Sigmoid colon (tissue), 7 donors: ENCODE measurements at places on chromosomes 13 and 19. TPM values are rescaled to one million over a fixed set of nuclear protein-coding genes. Genes with fewer than 3 reads are reported as not detected.

The ARHGEF18 gene
- 20.4 TPM for total RNA-seq

The ZNF653 gene
- 8.6 TPM for total RNA-seq

The IL27RA gene
- 1.4 TPM for total RNA-seq

The CGB8 gene
- not detected for total RNA-seq

The TSEN34 gene
- total RNA-seq: 41.5 TPM

- no peak overlapping the region for H3K4me3 ChIP-seq
- H3K4me1 ChIP-seq: peaks cover 12% of the 10 kb centered on the region
- no peak for DNase-seq
- peaks cover 61% of the 10 kb centered on the region for H3K36me3 ChIP-seq
Measured at GRCh38 chr13:29513981-29514719, 81.3 kb downstream of the SLC7A1 start.

GRCh38 chr19:43564800-43565199 is 10.5 kb downstream of the XRCC1 start:
- no peak for DNase-seq
- no peaks in the 10 kb centered on the region for H3K36me3 ChIP-seq
- H3K27me3 ChIP-seq: no peaks in the 10 kb centered on the region
- H3K4me3 ChIP-seq: no peak overlapping the region

DNA sequence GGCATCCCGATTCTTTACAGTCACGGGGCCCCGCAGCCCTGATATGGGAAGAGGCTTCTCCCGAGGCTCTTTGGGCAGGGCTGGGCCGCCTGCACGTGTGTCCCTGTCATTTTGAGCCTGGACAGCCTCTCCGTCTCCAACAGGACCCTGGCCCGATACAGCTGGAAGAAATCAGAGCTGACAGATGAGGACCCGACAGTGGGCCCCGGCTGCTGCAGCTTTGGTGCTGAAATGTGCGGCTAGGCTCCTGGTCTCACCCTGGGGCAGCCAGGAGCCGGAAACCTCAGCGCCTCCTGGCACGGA is 3.2 kb downstream of the PIAS4 start:
- H3K36me3 ChIP-seq: peaks cover 12% of the 10 kb centered on the region
- H3K4me1 ChIP-seq: peaks cover 83% of the 10 kb centered on the region
- no peak overlapping the region for H3K4me3 ChIP-seq
- DNase-seq: no peak
- no peaks in the 10 kb centered on the region for H3K27me3 ChIP-seq

- no peaks in the 10 kb centered on the region for H3K27me3 ChIP-seq
- H3K36me3 ChIP-seq: no peaks in the 10 kb centered on the region
- no peak overlapping the region for H3K27ac ChIP-seq
- DNase-seq: no peak
- peaks cover 9% of the 10 kb centered on the region for H3K4me1 ChIP-seq
- no peak overlapping the region for H3K4me3 ChIP-seq
Measured at GRCh38 chr13:74329962-74330361, 195.8 kb upstream of the KLF12 start.

DNA sequence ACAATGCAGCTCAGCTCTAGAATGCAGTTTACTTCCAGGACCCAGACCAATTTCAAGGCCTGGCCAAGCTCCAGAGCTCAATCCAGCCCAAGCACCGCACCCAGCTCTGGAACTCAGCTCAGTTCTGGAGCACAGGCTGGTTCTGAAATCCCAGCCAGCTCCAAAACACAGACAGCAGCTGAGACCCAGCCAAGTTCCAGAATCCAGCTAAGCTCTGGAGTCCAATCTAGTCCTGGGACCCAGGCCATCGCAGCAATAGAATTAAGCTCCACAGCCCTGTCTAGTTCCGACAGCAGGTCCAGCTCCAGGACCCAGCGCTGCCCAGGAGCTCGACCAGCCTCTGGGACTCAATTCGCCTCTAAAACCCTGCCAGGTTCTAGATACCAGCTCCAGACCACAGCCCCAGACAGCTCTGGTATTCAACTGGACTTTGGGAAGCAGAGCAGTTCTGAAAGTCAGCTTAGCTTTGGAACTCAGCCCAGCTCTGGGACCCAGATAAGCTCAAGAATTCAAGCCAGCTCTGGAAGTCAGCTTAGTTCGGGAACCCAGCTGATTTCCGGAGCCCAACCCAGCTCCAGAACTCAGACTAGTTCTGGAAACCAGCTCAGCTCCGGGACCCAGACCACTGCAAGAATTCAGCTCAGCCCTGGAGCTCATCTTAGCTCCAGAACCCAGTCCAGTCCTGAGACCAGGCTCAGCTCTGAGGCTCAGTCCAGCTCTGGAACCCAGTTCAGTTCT is 6.8 kb downstream of the GIPC3 start:
- H3K27ac ChIP-seq: no peak overlapping the region
- H3K27me3 ChIP-seq: no peaks in the 10 kb centered on the region
- H3K4me1 ChIP-seq: peaks cover 3% of the 10 kb centered on the region
- H3K36me3 ChIP-seq: no peaks in the 10 kb centered on the region
- H3K4me3 ChIP-seq: no peak overlapping the region

- no peak overlapping the region for H3K27ac ChIP-seq
- no peaks in the 10 kb centered on the region for H3K36me3 ChIP-seq
- no peak overlapping the region for H3K4me3 ChIP-seq
- H3K4me1 ChIP-seq: no peaks in the 10 kb centered on the region
- no peak for DNase-seq
Measured at GRCh38 chr13:79999601-80000000, 341.3 kb downstream of the SPRY2 start.

DNA sequence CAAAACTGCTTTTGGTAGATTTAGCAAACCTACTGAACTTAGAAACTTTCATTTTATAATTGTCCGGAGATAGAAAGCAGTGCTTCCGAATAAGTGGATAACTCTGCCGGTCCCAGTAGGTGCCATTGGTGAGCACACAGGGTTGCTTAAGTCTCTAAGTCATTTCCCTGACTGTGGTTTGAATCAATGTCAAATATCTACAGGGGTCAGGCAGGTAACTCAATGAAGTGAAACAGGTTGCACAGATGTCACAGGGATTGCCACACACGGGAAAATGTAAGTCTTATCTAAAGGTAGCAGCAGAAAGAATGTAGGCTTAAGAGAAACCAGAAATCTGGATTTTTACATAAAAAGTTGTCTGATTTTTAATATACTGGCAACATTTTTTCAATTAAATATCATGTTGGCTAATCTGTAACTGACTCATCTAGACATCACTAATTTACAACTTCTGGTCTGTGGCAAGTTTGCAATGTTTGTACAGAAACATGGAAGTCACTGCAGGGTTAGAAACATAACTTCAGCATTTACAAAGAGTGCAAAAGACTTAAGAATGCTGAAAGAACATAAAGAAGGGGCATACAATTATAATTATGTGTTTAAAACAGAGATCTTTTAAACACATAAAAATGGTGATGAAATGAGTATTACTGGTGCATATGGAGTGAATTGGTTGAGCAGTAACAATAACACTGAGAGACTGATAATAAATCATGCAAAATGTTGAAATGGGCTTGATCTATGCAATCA is 14.3 kb upstream of the LRRC63 start:
- DNase-seq: no peak
- no peak overlapping the region for H3K4me3 ChIP-seq
- H3K36me3 ChIP-seq: no peaks in the 10 kb centered on the region
- H3K27ac ChIP-seq: no peak overlapping the region
- no peaks in the 10 kb centered on the region for H3K27me3 ChIP-seq
- no peaks in the 10 kb centered on the region for H3K4me1 ChIP-seq

- no peak for DNase-seq
- no peaks in the 10 kb centered on the region for H3K27me3 ChIP-seq
- no peaks in the 10 kb centered on the region for H3K4me1 ChIP-seq
- no peak overlapping the region for H3K27ac ChIP-seq
- no peak overlapping the region for H3K4me3 ChIP-seq
Measured at GRCh38 chr19:46107371-46107770, 17.1 kb downstream of the IGFL3 start.

DNA sequence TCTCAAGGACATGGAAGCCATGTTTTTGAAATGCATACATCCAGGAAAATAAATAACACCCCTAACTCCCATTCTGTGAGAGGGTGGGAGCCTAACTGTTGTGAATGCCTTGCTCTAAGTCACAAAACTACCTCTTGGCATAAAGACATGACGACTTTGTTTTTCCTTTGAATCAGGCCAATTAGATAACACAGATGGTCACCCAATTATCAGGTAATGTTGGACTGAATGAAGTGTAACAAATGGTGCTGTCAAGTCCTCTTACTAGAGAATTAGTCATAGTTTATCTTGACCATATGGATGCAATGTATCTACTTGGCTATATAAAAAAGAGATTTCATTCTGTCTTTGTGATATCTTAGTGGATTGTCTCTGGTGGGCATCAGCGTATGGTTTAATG is 553.6 kb upstream of the ATXN8OS start:
- no peak overlapping the region for H3K27ac ChIP-seq
- no peak for DNase-seq
- no peak overlapping the region for H3K4me3 ChIP-seq
- no peaks in the 10 kb centered on the region for H3K36me3 ChIP-seq
- H3K4me1 ChIP-seq: no peaks in the 10 kb centered on the region
- no peaks in the 10 kb centered on the region for H3K27me3 ChIP-seq

DNA sequence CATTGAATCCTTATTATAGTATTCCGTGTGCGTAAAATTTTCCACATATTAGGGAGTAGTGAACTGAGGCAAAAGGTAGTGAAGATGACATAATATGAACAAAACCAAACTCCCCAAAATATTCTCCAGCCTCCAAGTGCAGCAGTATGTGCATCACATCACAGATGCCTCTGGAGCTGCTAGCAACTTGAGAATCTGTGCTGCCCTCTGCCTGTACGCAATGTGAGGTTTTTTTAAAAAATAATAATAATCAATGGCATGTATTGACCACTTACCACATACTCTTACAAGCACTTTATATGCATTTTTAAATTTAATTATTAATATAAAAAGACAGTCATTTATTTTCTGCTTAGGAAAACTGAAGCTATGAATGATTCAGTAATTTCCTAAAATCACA is 583.0 kb upstream of the SPRY2 start:
- H3K4me3 ChIP-seq: no peak overlapping the region
- H3K27me3 ChIP-seq: no peaks in the 10 kb centered on the region
- DNase-seq: no peak
- no peak overlapping the region for H3K27ac ChIP-seq
- no peaks in the 10 kb centered on the region for H3K36me3 ChIP-seq
- no peaks in the 10 kb centered on the region for H3K4me1 ChIP-seq

DNA sequence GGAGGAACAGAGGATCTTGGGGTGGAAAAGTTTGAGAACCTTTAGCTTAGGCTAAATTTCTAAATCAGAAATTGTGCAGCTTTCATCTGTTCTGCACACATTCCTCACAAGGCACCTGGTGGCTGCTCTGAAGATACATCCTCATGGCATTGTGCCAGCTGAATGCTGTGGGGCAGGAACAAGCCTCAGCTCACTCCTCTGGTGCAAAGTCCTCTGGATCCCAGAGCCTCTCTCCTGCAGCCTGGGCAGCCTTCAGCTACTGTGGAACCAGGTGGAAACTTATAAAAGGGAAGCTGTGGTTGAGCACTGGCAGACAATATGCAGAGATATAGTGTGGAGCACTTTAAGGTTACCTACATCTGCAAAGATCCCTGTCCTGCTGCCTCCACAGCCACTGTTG is 72.3 kb downstream of the KCTD12 start:
- DNase-seq: no peak
- H3K4me3 ChIP-seq: no peak overlapping the region
- peaks cover 11% of the 10 kb centered on the region for H3K4me1 ChIP-seq
- no peaks in the 10 kb centered on the region for H3K27me3 ChIP-seq

GRCh38 chr13:77513719-77514335 is 21.7 kb upstream of the SCEL start:
- peaks cover 5% of the 10 kb centered on the region for H3K4me1 ChIP-seq
- H3K4me3 ChIP-seq: no peak overlapping the region
- H3K36me3 ChIP-seq: no peaks in the 10 kb centered on the region
- no peak overlapping the region for H3K27ac ChIP-seq
- H3K27me3 ChIP-seq: no peaks in the 10 kb centered on the region
- DNase-seq: no peak

DNA sequence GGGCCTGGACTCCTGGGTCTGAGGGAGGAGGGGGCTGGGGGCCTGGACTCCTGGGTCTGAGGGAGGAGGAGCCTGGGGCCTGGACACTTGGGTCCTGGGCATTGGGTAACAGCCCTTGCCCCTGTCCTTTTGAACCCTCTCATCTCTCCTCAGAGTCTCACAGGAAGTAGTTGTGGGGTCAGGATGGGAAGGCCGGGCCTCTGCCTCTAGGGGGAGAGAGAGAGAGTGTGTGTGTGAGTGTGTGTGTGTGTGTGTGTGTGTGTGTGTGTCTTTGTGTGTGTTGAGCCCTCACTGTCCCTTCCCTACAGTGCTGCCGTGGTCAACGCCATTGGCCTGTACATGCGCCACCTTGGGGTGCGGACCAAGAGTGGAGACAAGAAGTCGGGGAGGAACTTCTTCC is 10.9 kb downstream of the ARHGEF1 start:
- DNase-seq: no peak
- H3K4me1 ChIP-seq: no peaks in the 10 kb centered on the region
- H3K27me3 ChIP-seq: no peaks in the 10 kb centered on the region
- H3K27ac ChIP-seq: no peak overlapping the region
- no peak overlapping the region for H3K4me3 ChIP-seq

- no peak for DNase-seq
- no peak overlapping the region for H3K4me3 ChIP-seq
- H3K36me3 ChIP-seq: peaks cover 25% of the 10 kb centered on the region
- no peaks in the 10 kb centered on the region for H3K4me1 ChIP-seq
- H3K27me3 ChIP-seq: no peaks in the 10 kb centered on the region
- H3K27ac ChIP-seq: no peak overlapping the region
Measured at GRCh38 chr19:42198676-42199439, 18.6 kb downstream of the DEDD2 start.

GRCh38 chr13:100069278-100069677 is 19.6 kb upstream of the PCCA start:
- no peaks in the 10 kb centered on the region for H3K27me3 ChIP-seq
- no peak for DNase-seq
- no peaks in the 10 kb centered on the region for H3K4me1 ChIP-seq

GRCh38 chr13:112603641-112604225 is 15.8 kb upstream of the TUBGCP3 start:
- H3K4me1 ChIP-seq: peaks cover 12% of the 10 kb centered on the region
- H3K27me3 ChIP-seq: no peaks in the 10 kb centered on the region
- H3K4me3 ChIP-seq: no peak overlapping the region
- no peaks in the 10 kb centered on the region for H3K36me3 ChIP-seq
- H3K27ac ChIP-seq: no peak overlapping the region
- no peak for DNase-seq

DNA sequence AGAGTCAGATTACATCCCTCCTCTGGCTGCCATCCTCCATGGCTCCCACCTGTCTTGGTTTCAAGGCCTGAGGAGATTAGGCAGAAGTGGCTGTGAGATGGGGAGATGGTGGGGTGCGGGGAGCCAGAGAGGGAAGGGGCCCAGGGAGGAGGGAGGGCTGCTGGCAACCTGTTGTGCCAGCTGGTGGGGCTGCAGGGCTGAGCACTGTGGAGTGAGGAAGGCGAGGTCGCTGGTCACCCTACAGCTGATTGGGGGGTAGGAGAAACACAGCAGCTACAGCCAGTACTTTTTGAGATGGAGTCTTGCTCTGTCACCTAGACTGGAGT is 48.3 kb downstream of the CD320 start:
- no peaks in the 10 kb centered on the region for H3K27me3 ChIP-seq
- DNase-seq: peak; percentile 47
- H3K4me3 ChIP-seq: no peak overlapping the region
- H3K4me1 ChIP-seq: no peaks in the 10 kb centered on the region
- H3K36me3 ChIP-seq: peaks cover 20% of the 10 kb centered on the region

- H3K4me3 ChIP-seq: no peak overlapping the region
- H3K27me3 ChIP-seq: no peaks in the 10 kb centered on the region
- H3K4me1 ChIP-seq: peaks cover 41% of the 10 kb centered on the region
- H3K27ac ChIP-seq: no peak overlapping the region
Measured at GRCh38 chr19:43560687-43561086, 14.6 kb downstream of the XRCC1 start.

- no peak for DNase-seq
- no peaks in the 10 kb centered on the region for H3K36me3 ChIP-seq
- H3K4me3 ChIP-seq: peak overlapping the region; percentile 76
- H3K27ac ChIP-seq: peak overlapping the region; percentile 98
- no peaks in the 10 kb centered on the region for H3K27me3 ChIP-seq
- peaks cover 39% of the 10 kb centered on the region for H3K4me1 ChIP-seq
Measured at GRCh38 chr19:1590641-1591397, 1.8 kb downstream of the MBD3 start.
